Heart left ventricle (tissue), 16 donors: ENCODE measurements at places on chromosomes 4 and X.

- peak; percentile 25 for DNase-seq
Observed at GRCh38 chr4:38565271-38566199, 98.5 kb upstream of the KLF3 start.

GRCh38 chrX:79159800-79160199 lies 15.3 kb downstream of the GPR174 start:
- no peak for DNase-seq

DNA sequence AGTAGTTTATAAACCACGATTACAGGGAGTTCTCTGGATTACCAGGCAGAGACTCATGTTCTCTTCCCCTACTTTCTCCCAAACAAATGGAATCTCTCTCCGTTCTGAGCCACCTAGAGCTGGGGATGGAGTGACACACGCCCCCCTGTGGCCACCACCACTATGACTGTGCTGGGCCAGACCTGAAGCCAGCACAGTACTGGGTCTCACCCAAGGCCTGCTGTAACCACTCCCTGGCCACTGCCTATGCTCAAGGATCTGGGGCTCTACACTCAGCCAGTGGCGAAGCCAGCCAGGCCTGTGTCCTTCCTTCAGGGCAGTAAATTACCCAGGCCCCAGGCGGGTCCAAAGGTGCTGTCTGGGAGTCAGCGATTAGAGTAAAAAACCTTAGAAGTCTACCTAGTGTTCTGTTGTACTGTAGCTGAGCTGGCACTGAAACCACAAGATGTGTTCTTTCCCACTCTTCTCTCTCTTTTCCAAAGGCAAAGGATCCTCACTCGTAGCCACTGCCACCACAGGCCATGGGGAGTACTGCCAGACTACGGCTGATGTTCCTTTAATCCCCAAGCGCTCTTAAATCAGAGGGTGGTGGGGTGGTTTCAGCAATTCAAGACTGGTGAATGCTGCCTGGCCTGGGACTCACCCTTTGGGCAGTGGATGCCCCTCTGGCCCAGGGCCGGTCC lies 412.2 kb upstream of the ARX start:
- DNase-seq = no peak

GRCh38 chrX:68832516-68833447 lies 4.0 kb downstream of the EFNB1 start:
- no peak for DNase-seq

- DNase-seq = no peak
Observed at GRCh38 chr4:82594456-82594855, 32.7 kb upstream of the TMEM150C start.

GRCh38 chrX:23732704-23733103 lies 10.4 kb downstream of the ACOT9 start:
- DNase-seq = no peak

DNA sequence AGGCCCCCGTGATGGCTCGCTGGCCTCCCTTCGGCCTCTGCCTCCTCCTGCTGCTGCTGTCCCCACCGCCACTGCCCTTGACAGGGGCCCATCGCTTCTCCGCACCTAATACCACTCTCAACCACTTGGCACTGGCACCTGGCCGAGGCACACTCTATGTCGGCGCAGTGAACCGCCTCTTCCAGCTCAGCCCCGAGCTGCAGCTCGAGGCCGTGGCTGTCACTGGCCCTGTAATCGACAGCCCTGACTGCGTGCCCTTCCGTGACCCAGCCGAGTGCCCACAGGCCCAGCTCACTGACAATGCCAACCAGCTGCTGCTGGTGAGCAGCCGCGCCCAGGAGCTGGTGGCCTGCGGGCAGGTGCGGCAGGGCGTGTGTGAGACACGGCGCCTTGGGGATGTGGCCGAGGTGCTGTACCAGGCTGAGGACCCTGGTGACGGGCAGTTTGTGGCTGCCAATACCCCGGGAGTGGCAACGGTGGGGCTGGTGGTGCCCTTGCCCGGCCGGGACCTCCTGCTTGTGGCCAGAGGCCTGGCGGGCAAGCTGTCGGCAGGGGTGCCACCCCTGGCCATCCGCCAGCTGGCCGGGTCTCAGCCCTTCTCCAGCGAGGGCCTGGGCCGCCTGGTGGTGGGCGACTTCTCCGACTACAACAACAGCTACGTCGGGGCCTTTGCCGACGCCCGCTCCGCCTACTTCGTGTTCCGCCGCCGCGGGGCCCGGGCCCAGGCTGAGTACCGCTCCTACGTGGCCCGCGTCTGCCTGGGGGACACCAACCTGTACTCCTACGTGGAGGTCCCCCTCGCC lies 3.0 kb downstream of the PLXNB3 start:
- no peak for DNase-seq

GRCh38 chrX:57573754-57574153 lies 18.1 kb upstream of the ZXDB start:
- no peak for DNase-seq

DNA sequence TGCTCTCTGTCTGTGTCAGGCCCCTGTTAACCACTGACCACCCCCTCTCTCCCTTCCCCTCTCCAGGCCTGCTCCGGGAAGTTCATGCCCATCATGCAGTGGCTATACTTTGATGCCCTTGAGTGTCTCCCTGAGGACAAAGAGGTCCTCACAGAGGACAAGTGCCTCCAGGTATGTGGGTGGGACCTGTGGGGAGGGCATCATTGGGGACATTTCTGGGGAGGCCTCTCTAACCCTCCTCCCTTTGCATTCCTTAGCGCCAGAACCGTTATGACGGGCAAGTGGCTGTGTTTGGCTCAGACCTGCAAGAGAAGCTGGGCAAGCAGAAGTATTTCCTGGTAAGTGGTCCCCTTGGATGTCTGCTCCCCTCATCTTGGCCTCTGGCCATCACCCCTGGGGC lies 9.2 kb downstream of the UBA1 start:
- no peak for DNase-seq

DNA sequence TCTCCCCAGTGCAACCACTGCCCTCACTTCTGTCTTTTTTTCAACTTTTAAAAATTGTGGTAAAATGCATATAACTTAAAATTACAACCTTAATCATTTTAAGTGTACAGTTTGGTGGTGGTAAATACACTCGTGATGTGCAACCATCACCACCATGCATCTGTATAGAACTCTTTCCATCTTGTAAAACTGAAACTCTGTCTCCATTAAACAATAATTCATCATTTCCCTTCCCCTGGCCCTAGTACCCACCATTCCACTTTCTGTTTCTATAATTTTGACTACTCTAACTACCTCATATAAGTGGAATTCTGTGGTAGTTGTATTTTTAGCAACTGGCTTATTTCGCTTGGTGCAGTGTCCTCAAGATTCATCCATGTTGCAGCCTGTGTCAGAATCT lies 6.8 kb upstream of the CTBP1 start:
- DNase-seq = no peak

DNA sequence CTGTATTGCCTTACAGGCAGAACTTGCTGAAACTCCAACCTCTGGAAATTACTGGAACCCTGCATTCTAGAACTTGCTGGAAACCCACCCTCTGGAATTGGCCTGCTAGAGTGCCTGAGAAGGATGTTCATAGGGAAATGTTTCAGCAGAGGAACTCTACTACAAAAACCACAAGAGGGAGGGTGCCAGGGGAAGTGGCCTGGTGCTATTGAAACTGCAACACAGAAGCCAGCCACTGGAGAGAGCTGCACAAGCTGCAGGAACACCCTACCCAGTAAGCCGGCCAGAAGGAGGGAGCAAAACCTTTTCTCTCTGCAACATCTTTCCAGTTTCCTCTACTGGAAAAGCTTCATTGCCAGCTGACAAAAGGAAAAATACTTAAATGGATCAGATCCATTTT lies 2.5 kb upstream of the BRWD3 start:
- DNase-seq = peak; percentile 50

GRCh38 chr4:48268956-48269860 lies at the start of gene TEC:
TEC (minus strand) TSS chr4:48269838; CDS start chr4:48228614, 41,224 bp downstream.
- peak; percentile 43 for DNase-seq

DNA sequence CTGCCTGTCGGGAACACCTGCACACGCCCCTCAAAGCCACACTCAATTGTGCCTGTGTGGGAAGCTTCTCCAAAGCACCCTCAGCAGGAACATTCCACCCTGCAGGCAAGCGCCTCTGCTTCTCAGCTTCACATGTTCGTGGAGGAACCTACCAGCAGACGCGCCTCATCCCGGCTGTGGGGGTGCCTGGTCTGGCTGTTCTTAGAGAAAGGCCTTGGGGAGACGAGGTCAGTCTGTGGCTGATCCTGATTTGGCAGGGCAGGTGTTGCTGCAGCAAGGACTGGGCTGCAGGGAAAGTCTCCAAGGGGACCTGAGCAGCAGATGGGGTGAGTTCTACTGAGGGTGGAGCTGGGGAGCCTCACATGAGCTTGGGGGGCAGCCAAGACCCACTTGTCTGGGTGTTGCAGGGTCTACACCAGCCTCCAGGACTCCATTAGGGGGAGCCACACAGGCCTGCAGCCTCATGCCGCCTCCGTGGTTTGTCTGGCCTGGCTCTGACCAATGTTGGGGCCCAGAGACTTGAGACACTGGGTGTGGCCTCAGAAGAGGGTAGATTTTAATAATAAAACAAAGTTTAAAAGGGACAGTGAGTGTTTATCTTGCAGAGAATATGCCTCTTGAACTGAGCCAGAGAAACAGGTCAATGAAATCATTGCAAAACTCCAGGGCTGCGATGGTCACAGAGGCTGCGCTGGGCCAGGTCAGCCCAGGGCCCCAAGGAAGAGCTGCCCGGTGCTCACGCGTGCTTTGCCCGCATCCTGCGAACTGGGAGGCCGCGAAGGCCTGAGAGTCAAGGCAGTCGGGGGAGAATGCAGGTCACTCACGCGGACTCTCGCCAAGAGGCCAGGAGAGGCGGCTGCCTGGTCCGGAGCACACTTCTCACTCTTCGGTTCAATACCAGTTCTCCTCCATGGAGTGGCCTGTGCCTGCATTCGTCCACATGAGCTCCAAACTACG lies 21.1 kb downstream of the RNF212 start:
- DNase-seq = no peak

GRCh38 chr4:184699941-184700340 lies 34.0 kb downstream of the CENPU start:
- DNase-seq = no peak

GRCh38 chr4:94551643-94552564 lies 100.2 kb downstream of the PDLIM5 start:
- DNase-seq = no peak

DNA sequence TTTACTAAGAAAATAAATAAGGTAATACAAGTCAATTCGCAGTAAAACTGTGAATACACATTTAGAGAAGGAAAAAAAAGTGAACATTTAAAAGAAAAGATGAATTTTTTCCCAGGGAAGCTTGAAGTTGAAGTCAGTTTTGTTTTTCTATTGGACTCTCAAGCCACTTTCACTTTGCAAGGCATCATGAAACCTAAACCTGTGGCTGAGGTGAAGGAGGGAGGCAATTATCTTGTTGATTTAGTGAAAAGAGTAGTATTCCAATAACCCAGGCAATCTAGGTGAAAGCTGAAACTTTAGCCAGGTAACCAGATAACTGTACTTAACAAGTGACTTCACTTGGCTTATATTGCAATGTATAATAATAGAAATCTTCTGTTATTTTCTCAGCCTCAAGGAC lies 138.6 kb downstream of the HDX start:
- DNase-seq = no peak

GRCh38 chr4:119729835-119730670 lies 101.4 kb upstream of the PDE5A start:
- DNase-seq = peak; percentile 44

GRCh38 chr4:27861381-27861787 lies 1000.7 kb downstream of the STIM2 start:
- no peak for DNase-seq

- no peak for DNase-seq
Observed at GRCh38 chr4:72569719-72570235, 756 bp upstream of the ADAMTS3 start.

DNA sequence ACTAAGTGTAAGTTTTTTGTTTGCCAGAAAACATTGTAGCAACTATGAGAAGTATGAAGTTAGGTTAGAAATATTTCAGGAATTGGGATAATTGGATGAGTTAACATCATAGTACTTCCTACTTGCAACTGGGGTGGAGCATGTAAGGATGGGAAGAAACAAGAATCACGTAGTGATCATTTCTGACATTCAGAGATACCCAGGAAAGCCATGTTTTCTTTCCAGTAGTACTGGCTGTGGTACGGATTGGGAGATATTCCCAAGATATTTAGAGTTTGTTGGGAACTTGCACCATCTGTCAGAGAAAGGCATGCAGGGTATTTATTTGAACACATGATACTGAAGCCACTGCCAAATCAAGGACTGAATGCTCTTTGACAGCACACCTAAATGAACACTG lies 87.6 kb upstream of the SLC4A4 start:
- no peak for DNase-seq

- no peak for DNase-seq
Observed at GRCh38 chr4:137621056-137621455, 88.8 kb upstream of the PCDH18 start.

- DNase-seq = no peak
Observed at GRCh38 chrX:80432863-80433262, 12.6 kb downstream of the TENT5D start.

DNA sequence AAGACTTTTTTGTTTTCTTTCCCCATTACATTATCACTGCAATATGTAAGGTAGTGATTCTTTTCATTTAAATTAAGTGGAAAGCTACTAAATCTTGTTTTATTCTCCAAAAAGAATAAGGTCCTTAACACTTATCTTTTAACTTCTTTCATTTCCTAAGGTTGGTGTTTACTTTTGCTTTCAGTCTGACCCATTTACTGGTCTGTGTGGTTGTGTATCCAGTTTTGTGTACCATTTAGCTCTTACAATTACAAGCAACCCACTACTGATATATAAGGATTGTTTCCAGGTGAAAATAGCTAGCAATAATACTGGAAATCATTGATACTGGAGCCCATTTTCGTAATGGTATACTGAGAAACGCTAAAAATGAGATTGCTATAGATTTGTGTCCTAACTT lies 123.1 kb upstream of the CXorf66 start:
- DNase-seq = no peak

GRCh38 chrX:12240491-12240890 lies 102.2 kb downstream of the FRMPD4 start:
- DNase-seq = no peak

DNA sequence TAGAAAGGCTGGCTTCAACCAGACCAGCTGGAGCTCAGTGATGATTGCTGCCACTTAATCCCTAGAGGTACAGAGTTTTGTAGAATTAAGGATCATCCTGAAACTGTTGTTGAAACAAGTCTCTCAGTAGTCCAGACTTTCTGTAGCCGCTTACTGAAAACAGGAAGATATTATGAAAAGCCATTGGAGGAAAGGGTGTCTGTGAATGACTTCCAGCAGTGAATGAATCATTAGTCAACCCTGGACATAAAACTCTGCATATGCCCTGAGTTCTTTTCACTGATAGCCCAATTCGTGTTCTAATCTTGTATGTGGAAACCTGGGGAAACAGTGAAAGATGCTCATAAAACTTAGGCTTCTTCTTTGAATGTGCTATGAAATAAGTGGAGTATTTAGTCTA lies 14.8 kb downstream of the HOPX start:
- no peak for DNase-seq

GRCh38 chr4:157664726-157665125 lies 444.2 kb downstream of the GRIA2 start:
- DNase-seq = no peak

GRCh38 chrX:3548765-3549391 lies 164.6 kb downstream of the PRKX start:
- peak; percentile 24 for DNase-seq

DNA sequence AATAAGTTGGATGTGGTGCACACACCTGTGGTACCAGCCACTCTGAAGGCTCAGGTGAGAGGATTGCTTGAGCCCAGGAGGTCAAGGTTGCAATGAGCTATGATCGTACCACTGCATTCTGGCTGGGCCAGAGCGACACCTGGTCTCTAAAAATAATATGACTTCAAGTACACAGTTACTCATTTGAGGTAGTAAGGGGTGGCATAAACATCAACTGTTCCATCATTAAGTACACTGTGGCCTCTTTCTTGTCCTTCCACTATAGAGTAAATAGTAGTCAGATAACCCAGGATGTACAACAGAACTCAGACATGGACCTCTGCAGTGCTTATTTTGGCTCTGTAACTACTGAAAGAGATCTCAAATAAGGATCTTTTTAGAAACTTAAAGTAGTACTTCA lies 10.6 kb downstream of the FAM9B start:
- no peak for DNase-seq
